ENCODE measurements at places on chromosomes 6 and 20.

DNA sequence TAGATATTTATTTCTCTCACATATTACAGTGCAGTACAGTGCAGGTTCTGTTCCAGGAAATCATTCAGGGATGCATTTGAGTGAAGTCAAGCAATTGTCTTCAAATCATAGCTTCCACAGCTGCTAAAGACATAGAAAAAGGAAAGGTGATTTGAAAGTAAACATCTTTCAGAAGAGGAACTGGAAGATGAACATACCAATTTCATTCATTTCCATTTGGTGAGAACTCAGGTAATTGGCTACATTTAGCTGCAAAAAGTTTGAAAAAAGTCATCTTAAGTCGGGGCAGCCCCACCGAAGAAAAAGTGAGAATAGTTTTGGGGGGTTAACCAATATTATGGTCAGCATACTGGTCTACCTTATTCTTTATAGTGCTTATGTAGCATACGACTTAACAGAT, 61.4 kb upstream of the IL20RA start:
- DNase-seq = no peak

- no peak for DNase-seq
Observed at GRCh38 chr20:23296841-23297701, 53.5 kb upstream of the NXT1 start.

- no peak for DNase-seq
Observed at GRCh38 chr6:73258721-73259120, 4.3 kb downstream of the KHDC1 start.

DNA sequence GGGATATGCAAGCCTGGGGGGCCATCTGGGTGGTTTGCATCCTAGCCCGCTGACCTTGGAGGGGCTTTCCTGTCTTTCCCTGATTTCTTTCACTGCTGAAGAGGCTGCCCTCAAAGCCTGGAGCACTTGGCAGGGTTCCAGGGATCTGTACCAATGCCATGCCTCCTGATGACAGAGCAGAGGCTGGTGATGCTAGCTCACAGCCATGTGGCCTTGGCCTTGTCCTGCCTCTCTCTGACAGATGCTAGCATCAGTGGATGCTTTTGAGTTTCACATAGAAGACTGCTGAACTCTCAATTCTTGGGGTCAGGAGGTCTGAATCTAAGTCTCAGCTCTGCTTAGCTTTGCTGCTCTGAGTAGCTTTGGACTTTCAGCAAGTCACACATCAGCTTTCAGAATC, 21.9 kb upstream of the RREB1 start:
- no peak for DNase-seq

DNA sequence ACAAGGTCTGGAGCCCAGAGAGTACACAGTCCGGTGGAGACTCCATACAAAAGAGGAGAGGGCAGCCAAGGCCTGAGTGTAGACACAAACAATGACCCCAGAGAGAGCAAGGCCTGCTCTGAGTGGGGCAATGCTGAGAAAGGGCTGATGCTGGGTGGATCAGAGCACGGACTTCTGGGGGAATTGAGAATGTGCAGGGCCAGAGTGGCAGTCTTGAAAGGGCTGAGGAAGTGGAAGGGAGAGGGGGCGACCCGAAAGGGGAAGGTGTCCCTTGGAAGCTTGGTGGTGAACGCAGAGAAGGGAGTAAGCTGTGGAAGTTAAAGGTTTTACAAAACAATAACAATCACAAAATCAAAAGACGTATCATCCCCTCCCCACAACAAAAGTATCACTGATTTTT, 12.0 kb upstream of the GRM4 start:
- DNase-seq = no peak

DNA sequence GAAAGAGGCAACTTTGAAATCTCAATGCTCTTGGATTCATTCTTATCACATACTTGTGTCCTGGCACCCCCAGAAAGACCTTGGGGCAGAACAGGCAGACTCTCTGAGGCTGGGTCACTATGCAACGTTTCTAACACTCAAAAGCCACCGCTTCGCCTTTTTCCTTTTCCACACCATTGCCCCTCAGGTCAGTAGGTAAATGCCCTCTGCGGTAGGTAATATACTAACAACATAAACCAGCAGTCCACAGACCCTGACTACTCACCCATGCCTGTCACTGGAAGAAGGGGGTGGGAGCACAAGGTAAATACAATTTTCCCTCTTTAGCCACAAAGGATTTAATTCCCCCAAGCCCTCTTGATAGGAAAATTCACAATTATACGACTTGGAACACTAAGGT, 6.5 kb upstream of the SPTLC3 start:
- DNase-seq = no peak

GRCh38 chr20:60637801-60638200, 614.3 kb upstream of the CDH4 start:
- DNase-seq = no peak

DNA sequence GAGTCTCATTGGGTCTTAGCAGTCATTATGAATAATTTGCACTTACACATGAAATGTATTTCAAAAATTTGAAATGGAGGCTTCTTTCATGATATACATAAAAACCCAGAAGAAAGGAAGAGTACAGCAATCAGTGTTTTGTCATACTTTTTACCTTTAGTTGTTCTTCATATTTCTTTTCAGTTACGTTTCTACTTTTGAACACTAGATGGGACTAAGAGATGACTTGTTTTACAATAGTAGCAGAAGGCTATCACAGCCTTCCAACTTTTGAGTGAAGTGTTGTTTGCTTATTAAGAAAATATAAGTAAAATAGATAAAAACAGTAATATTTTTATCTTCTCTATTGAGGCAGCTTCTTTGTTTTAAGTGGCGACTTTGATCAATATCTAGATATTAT, 58.1 kb downstream of the L3MBTL3 start:
- DNase-seq = no peak

GRCh38 chr6:22164236-22164635, 132.6 kb downstream of the PRL start:
- no peak for DNase-seq

- DNase-seq = no peak
Observed at GRCh38 chr6:128713461-128713860, 169.5 kb upstream of the LAMA2 start.

DNA sequence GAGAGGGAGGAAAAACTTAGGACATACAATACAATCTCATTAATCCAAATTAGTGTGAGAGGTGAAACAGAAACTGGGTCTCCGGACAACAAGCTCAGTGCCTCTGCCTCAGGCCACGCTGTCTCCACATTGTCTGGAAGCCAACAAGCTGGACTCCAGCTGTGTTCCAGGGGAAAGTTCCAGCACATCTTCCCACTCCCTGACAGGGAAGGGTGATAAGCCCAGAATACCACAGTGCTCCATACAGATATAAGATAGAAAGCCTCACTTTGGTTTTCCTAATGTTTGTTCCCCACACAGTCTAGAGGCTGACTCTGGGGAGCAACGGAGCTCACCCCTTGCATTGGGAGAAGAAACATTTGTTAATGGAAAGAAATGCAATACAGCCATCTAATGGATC, 117.1 kb upstream of the SPTLC3 start:
- no peak for DNase-seq

DNA sequence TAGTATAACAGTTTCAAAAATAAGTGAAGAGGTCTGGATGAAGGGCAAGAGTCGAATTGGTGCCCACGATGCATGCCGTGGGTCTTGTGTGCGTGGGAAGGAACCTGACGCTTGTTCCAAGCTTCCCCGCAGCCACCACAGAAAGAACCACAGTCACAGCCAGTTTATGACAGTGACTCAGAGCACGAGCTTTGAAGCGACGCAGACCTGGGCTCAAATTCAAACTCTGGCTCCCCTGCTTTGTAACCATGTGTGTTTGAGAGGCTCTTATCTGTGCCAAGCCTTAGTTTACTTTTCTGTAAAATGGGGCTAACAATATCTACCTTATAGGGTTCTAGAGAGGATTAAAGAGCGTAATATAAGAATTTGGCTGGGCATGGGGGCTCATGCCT, 65.5 kb downstream of the SYNJ2 start:
- no peak for DNase-seq

GRCh38 chr20:13525225-13525940, 113.3 kb downstream of the TASP1 start:
- DNase-seq = no peak

DNA sequence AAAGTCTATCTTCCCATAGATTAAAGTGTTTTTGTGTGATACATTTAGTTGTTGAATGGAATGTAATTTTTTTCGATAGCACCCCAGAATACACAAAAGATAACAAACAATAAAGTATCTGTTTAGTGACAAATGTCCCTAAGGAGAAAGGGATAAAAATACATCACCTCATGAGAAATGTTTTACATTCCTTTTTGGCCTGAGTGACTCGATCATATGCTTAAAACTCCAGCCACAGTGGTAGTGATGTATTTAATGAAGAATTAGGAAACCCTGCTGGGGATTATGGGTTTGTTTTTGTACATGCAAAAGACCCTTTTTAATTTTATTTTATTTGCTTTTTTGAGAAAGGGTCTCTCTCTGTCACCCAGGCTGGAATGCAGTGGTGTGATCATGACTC, 4.3 kb upstream of the SGK1 start:
- DNase-seq = no peak

GRCh38 chr6:57279013-57279412, 38.4 kb upstream of the PRIM2 start:
- no peak for DNase-seq

- DNase-seq = no peak
Observed at GRCh38 chr20:54633374-54634355, 158.3 kb downstream of the DOK5 start.

Data from Panc1 (cell line).